ENCODE measurements at places on chromosomes 16 and 17.

DNA sequence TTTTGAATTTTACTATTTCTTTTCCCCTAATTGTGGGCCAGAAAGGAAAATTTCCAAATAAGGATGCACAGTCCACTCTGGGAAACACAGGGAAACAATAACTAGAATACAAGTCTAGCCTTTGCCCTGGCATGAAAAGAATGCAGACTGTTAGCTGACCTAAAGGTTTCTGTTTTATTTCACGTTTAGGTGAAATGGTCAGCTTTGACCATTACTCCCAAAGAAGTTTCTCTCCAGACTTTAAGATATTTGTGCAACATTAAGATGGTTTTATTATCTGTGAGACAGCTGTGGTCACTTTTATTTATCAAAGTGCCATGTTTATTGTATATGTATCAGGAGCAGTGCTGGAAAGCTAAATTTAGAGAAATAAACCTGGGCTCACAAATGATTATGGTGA lies 163.9 kb downstream of the SPECC1 start:
- no peak for DNase-seq

DNA sequence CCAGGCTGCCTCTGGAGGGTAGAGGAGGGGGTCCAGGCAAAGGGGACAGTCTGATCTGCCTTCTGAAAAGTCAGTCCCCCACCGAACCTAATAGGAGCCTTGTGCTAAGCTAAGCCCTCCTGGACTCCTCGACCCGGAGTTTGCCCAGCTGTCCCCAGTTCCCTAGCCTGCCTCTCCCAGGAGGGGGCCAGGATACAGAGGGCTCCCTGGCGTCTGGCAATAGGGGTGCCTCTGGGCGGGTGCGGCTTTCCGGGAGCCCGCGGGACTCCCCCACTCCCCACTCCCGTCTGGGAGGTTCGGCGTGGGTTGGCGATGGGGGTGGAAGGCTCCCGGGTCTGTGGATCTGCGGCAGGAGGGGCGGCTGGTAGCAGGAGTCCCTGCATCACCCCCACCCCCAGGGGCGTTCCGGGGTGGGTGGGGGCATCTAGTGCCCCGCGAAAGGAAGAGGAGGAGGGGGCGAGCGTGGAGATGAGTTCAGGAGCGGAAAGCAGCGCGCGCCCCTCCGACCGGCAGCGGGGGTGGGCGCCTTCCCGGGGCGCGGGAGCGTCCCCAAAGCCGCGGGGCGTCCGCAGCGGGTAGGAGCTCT lies 1.2 kb downstream of the GSG1L start:
- no peak for DNase-seq

DNA sequence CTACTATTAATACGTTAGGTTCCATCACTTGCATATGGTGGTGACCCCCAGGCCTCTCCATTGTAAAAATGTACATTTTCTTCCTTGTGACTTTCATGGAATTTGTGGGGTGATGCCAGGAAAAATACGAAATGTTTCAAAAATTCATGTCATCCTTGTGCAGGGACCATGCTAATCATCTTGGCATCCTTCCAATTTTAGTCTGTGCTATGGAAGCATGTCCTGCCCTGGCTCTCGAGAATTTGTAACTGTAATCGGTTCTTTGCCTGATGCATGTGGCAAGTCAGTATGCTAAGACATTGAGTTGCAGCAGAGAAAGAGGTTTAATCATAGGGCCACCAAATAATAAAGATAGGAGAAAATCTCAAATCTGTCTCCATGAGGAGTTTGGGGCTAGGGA lies 14.3 kb upstream of the GINS3 start:
- no peak for DNase-seq

GRCh38 chr16:54171626-54172537 lies 114.7 kb downstream of the IRX3 start:
- no peak for DNase-seq

DNA sequence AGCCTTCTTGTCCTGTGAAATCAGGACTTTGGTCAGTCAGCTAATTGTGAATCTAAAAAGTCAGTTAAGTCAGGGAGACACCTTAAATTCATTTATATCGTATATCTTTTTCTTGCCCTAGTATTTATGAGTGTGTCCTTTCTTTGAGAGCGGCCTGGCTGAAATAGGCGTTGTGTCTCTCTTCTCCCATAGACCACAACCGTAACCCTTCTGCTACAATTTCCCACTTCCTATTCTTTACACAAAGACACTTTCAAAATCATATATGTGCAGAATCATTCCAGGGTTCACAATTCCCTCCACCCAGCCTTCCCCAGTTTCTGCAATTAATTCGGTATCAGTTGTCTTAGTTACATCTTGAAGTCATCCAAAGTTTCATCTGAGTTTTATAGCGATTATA lies 14.0 kb upstream of the COTL1 start:
- no peak for DNase-seq

- DNase-seq = no peak
Measured at GRCh38 chr16:12600536-12601256, 203.0 kb downstream of the CPPED1 start.
